ENCODE measurements at places on chromosomes 2 and 18.

- DNase-seq, result no peak
These were observed 21.3 kb downstream of the NBEAL1 start for GRCh38 chr2:203035879-203036470.

DNA sequence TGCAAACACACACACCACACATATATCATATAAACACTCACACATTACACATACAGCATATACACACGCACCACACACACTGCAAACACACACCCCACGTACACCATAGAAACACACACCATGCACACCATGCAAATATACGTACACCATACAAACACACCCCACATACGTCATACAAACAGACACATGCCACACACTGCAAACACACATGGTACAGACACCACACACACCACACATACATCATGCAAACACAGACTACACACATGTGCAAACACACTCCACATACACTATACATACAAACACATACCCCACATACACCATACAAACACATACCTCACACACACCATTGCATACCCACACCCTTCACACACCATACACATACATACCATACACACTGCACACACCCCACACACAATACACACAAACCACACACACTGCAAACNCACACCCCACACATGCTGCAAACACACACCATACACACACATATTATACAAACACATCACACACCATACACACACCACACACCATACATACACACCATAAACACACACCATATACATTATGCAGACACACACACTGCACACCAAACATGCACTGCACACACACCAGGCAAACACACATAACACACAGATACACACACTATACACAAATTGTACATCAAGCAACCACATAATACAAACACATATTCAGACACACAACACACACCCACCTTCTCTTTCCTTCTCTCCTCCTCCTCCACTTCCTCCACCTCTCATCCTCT is 120.4 kb downstream of the SEPTIN10 start:
- DNase-seq, result no peak

GRCh38 chr2:113940891-113941290 is 51.0 kb downstream of the ACTR3 start:
- no peak for DNase-seq

DNA sequence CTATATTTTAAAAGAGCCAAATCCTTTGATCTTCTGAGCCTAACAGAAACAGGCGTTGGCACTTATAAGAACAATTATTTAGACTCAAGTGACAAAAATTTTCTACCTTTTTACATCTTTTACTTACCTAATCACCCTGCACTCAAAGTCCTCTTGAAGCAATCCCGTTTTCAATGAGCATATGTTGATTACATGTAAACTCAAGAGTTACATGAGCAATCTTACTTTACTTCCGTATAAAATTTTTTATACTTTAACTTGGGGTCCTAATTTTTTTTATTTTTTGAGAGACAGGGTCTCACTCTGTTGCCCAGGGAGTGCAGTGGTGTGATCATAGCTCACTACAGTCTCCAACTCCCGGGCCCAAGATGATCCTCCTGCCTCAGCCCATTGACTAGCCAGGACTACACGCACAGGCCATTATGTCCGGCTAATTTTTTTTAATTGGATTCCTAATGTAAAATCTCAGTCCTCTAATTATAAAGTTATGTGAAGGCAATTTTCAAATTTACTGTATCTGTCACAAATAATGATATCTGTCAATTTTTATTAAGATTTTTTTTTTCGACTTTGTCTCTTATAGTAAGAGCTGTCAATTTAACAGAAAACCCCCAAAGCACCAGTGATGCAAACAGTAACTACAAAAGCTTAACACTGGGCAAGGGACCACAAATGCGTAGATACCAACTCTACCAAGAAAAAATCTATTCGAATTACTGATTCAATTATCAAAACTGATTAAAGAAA is 19.1 kb upstream of the STPG4 start:
- DNase-seq, result no peak

GRCh38 chr2:18299423-18300212 is 260.8 kb downstream of the RDH14 start:
- no peak for DNase-seq

DNA sequence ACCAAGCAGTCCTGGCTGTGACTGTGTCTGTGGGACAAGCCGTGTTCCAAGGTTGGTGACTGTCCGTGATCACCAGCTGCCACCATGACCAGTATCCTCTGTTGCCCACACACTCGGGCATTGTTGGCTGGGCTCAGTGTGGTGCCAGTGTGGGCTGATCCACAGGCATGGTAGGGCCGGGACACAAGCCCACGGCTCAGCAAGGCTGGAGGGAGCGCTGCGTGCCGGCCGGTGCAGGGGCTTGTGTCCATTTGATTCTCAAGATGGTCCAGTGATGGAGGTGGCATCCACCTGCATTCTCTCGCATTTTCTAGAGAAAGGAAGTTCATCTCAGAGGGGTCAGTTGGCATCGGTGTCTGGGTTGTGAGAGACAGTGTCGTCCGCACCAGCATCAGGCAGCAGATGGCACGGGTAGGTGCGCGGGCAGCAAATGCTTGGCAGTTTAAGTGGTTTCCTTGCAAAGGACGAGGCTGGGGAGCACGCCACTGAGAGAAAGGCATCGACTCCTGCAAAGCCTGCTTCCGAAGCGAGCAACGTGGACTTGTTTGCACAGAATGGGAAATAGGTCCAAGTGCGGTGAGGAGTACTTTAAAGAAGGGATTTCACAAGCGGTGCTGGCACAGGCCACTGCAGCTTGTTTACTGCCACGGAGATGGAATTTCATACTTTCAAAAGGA is 20.9 kb downstream of the TWIST2 start:
- DNase-seq, result no peak

DNA sequence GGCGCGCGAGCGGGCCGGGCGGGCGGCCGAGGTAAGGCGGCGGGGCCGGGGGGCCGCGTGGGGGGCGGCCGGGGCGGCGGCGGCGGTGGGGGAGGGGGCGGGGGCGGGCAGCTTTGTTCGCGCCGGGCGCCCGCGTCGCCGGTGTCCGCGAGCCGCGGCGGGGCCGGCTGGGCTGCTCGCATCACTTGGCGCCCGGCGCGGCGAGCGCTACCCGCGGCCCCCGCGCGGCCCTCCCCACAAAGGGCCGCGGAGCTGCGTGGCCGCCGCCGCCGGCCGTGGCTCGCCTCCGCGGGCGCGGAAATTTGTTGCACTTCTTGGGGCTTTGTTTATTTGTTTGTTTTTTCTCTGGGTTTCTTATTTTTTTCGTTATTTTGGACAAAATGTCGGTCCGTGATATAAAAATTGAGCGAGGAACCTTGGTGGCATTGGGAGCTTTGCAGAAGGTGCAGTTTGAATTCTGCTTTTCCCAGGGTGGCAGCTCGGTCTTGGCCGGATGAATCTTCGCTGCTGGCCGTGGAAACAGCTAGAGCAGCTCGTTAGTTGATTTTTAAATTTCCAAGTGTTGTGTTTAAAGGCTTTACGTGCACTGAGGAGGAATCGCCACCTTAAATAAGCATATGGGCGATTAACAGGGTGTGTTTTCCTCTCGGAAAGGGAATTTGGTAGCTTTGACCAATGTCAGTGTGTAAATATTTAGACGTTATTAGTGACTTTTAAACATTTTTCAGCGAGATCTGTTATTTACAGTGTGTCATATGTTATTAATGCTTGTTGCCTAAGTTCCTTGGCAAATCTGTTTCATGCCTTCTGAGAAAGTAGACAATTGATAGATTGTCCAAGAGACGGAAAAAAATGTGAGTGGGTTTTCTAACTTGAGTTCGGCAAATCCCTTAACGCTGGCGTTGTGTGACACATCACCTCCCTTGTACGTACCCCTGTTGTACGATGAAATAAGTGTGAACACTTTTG is 822 bp downstream of the UBE2E3 start:
- no peak for DNase-seq

- no peak for DNase-seq
These were observed 114.1 kb downstream of the ZBTB7C start for GRCh38 chr18:48294899-48295585.

DNA sequence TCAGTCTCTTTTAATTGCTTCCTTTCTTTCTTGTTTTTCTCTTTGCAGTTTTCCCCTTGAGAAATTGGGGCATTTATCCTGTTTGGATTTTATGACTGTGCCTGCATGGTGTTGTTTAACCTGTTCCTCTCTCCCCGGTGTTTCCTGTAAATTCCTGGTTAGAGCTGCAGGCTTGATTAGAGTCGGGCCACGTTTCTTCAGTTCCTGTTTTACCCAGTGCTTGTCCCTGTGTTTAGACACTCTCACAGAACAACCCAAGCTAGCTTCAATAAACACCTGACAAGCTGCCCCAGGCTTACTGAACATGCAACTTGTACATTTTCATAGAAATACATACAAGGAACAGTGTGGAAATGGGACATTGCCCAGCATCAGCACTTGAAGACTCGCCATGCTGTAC is 53.9 kb downstream of the NGEF start:
- DNase-seq, result no peak

- DNase-seq, result no peak
These were observed 13.8 kb upstream of the TMEM200C start for GRCh38 chr18:5909125-5909524.

DNA sequence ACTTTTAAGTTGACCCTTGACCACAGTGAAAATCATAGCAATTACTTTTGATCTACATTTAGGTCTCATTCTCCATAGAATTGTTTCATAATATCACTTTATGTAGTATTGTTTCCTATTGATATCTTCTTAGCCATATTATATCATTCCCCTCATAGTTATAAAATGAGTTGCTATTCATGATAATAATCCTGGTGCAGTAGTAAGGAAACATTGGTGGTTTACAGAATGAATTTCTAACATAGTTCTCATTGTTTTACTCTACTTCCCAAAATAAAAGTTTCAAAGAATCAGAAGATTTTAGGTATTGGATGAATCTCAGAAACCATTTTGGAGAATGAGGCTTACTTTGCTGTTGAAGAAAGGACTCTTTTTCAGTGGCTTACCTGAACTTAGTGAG is 246.0 kb downstream of the PARD3B start:
- no peak for DNase-seq

GRCh38 chr2:33326100-33326499 is 150.3 kb upstream of the RASGRP3 start:
- peak; percentile 19 for DNase-seq

DNA sequence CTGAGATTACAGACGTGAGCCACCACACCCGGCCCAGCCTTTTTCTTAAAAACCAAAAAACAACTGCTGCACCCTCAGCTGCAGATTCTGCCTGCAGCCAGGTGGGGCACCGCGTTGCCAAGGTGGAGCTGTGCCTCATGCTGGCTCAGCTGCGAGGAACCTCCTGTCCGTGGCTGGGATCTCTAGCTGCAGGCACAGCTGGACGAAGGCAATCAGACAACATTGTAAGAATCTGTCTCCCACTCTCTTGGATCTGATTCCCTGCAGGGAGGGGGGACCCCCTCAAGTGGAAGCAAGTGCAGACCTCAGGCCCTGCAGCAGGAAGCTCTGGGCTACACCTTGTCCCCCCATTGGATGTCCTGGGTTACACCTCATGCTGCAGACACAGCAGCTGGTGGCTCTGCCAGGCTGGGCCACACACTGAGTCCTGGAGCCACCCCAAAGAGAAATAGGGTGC is 24.1 kb downstream of the CIDEA start:
- no peak for DNase-seq

- no peak for DNase-seq
These were observed 56.9 kb downstream of the INSIG2 start for GRCh38 chr2:118145207-118145606.

DNA sequence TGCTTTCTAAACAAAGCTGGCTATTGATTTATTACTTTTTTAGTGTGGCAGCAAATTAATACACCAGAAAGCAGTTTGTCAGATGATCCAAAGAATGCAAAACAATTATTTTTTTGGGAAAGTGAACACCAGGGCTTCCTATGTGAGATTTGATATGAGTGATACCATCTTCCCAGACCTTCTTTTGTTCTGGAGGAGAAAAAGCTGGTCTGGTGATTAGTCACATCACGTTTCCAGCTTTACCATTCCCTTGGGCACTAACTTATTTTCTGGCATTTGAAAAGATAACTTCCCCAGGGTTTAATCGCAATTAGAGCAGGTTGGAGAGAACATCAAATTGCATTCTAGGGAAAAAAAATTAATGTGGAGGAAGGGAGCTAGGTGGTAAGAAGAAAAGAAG is 182.9 kb upstream of the TANK start:
- DNase-seq, result no peak

- DNase-seq, result no peak
These were observed 81.2 kb upstream of the LTBP1 start for GRCh38 chr2:32865399-32866068.

GRCh38 chr2:16425462-16426336 is 239.9 kb downstream of the CYRIA start:
- DNase-seq, result no peak

DNA sequence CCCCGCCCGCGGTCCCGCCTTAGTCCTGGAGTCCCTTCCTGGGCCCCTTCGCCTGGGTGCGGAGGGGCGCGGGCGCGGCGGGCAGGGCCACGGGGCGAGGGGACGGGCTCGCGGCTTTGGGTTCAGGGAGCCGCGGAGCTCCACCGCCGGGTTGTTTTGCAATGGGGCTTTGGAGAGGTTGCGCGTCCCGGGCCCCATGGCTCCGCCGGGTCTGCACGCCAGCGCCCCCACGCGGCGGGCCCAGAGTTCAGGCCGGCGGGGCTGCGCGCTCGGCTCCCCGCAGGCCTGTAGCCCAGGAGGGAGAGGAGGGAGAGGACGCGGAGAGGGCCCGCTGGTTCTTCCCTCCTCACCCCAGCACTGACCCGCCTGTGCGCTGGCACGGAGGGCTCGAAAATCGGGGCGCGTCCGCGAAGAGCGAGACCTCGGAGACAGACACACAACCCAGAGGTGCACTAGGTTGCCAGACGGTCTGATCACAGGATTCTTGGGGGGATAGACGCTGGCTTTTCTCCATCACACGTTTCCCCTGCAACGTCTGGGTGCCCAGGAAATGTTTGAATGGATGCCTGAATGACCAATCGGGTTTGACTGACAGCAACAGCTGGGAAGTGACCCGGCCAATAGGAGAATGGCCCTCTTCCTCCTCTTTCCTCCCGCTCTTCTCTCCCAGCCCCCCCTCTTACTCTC is 4.9 kb upstream of the SIX2 start:
- no peak for DNase-seq

DNA sequence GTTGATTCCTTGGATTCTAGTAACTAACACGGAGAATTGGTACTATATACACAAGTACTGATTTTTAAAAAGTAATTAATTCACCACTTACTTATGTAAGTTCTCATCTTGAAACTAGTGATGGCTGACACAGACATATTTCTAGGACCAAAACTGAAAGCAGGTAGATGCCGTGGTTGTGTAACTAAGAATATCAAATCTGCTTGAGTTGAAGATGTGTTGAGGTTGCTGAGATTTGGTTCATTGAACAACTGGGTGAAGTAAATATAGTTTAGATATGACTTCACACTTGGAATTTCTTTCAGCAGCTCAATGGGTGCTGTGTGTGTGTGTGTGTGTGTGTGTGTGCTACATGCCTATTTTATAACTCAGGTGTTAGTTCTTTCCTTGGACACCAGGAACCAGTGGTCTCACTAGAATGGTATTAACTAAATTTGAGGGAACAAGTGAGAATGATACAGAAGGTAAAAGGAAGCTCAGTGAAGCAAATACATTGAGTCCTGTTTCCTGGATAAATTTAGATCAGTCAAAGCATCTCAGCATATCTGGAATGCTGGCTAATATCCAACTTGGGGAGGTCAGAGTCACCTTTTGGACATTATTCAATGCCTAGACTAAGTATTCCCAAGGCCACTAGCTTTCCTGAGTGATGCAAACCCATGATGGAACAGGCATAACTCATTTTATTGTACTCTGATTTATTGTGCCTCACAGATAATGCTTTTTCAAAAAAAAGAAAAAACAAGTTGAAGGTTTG is 110.7 kb upstream of the ZEB2 start:
- DNase-seq, result no peak

All from SHP77 treated with DMSO at 0.1 percent for 48 hours (cell line).